ENCODE measurements at places on chromosomes 7 and 10.

DNA sequence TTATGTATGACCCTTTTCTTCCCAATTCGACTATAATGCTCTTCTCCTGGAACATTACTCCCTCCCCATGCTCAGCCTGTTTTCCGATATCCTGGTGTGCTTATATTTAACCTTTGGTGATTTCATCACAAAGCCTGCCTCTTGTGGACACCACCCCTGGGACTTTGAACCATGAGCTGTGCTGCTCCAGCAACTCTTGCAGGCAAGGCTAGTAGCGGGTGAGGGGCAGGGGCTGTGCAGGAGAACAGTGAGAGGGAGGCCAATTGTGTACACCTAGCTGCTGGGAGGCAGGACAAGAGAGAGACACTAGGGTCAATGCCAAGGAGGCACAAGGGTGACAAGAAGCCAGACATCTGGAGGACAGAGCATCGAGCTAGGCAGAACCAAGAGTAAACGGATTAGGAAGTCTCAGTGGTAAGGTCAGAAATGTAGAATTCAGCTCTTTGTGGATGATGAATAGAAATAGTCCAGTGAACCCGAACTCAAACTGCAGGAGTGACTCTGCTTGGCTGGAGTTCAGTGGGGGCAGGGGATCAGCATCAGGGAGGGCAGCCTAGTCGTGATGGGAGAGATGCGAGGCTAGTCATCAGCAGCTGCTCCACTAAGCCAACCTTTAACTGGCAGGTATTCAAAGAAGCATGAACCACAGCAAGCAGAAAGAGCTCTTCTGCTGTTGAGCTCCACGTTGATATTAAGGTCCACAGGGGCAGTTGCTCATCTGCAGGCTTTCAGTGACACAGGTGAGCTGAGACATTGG is 31.0 kb upstream of the MKI67 start:
- DNase-seq = no peak

- no peak for DNase-seq
These were observed 2.7 kb downstream of the EGR2 start for GRCh38 chr10:62813453-62813852.

GRCh38 chr7:157731126-157731525 is 394.3 kb downstream of the DNAJB6 start:
- DNase-seq = no peak

- no peak for DNase-seq
These were observed 255.0 kb downstream of the ADK start for GRCh38 chr10:74406006-74406405.

GRCh38 chr10:70822076-70822820 is 6.5 kb downstream of the SGPL1 start:
- DNase-seq = no peak

DNA sequence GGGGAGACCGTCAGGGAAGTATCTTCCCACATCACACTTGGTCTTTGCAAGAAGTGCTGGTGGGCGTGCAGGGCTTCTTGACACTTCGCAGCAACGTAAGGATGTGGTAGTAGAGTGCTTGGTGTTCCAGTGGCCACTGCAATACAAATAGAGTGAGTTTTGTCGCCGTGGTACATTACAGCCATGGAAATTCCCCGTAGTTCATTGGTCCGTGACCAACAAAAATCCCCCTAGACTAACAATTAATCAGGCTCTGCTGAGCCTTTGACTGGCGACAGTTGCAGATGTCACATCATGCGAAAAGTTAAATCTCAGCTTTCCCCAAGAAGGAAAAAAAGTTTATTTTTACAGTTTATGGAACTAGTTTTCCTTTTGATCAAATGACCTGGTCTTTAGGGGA is 134.7 kb downstream of the MGMT start:
- DNase-seq = no peak

- no peak for DNase-seq
These were observed 161.9 kb downstream of the KIAA1217 start for GRCh38 chr10:24370877-24371276.

- DNase-seq = no peak
These were observed 53.6 kb upstream of the CHCHD3 start for GRCh38 chr7:133135451-133135850.

- DNase-seq = peak; percentile 91
These were observed 183.5 kb upstream of the INHBA start for GRCh38 chr7:41886262-41886900.

DNA sequence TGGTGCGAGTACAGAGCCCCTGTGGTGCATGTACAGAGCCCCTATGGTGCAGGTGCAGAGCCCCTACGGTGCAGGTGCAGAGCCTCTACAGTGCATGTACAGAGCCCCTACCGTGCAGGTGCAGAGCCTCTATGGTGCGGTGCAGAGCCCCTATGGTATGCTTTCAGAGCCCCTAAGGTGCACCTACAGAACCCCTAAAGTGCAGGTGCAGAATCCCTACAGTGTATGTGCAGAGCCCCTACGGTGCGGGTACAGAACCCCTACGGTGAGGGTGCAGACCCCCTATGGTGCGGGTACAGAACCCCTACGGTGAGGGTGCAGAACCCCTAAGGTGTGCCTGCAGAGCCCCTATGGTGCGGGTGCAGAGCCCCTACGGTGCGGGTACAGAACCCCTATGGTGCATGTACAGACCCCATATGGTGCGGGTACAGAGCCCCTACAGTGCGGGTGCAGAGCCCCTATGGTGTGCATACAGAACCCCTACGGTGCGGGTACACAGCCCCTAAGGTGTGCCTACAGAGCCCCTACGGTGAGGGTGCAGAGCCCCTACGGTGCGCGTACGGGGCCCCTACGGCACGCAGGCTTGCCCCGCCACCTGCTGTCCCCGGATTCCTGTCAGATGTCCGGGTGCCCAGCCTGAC is 53.5 kb downstream of the MGMT start:
- DNase-seq = no peak

- DNase-seq = no peak
These were observed 651 bp upstream of the ARPC1A start for GRCh38 chr7:99325001-99325493.

DNA sequence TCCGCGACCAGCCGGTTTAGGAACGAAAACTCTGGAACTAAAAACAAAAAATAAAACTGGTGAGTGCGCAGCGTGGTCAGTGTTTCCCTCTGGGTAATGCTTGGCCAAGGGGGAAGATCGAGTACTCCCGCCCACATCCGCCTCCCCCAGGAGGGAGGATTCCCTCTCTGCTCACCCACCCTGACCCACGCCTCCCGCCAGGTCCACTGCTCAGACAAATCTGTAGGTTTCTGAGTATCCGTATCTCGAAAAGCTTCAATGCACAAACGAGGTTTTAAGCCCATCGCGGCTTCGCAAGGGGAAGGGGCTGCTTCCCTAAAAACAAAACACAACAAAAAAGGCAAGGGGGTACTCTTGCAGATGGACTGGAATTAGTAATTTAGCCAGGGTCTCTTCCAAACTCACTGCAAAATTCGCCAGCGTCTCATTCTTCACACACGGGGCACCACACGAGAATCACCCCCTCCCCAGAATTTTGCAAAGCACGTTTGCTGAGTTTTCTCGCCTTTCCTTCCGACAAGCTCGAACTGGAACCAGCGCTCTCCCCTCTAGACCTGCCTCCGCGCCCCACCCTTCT is 75.2 kb downstream of the INSIG1 start:
- no peak for DNase-seq

- DNase-seq = no peak
These were observed 178.5 kb upstream of the RNF32 start for GRCh38 chr7:156461881-156462665.

DNA sequence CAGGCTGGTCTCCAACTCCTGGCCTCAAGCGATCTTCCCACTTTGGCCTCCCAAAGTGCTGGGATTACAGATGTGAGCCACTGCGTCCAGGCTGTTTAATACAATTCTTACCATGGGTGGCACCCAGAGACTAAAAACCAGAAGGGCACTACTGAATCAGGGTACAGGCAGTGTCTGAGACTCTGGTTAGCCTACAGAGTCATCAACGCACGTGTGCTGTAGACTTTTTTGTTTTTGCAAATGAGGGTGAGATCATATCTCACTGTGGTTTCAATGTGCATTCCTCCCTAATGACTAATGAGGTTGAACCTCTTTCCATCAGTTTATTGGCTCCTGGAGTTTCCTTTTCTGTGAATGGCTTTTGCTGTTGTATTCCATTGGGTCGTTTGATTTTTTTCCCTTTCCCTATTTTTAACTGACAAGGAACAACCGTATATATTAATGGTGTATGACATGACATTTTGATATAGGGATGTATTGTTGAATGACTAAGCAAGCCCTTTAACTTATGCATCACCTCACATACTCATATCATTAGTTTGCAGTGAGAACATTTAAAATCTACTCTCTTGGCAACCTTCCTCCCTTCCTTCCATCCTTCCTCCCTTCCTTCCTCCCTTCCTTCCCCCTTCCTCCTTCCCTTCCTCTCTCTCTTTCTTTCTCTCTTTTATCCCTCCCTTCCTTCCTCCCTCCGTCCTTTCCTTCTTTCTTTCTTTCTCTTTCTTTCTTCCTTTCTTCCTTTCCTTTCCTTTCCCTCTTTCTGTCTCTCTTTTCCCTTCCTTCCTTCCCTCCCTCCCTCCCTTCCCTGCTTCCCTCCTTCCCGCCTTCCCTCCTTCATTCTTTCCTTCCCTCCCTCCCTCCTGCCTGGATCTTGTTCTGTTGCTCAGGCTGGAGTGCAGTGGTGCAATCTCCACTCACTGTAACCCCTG is 9.3 kb upstream of the TMEM270 start:
- peak; percentile 91 for DNase-seq

Measured in AG09309 (cell line).